ENCODE measurements at places on chromosomes 1 and 21.

DNA sequence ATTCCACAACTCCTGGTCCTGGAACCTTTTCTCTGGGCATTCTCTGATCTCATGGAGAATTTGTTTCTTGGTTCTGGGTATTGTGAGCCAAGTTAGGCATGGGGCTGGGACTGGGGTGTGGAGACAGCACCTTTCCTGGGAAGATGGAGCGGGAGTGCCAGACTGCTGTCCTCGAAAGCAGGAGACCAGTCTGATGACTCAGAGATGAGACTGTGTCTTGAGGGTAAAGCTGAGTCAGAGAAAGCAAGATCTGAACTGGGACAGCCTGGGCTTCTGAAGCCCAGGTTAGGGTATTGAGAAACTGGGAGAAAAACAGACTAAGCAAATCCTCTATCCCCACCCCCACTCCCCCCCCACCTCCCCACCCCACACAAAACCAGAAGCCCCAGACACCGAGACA, 2.2 kb upstream of the KANK4 start:
- no peaks in the 10 kb centered on the region for H3K36me3 ChIP-seq
- H3K27ac ChIP-seq, result no peak overlapping the region
- no peak overlapping the region for H3K4me3 ChIP-seq
- DNase-seq, result no peak
- H3K4me1 ChIP-seq, result peaks cover 7% of the 10 kb centered on the region

DNA sequence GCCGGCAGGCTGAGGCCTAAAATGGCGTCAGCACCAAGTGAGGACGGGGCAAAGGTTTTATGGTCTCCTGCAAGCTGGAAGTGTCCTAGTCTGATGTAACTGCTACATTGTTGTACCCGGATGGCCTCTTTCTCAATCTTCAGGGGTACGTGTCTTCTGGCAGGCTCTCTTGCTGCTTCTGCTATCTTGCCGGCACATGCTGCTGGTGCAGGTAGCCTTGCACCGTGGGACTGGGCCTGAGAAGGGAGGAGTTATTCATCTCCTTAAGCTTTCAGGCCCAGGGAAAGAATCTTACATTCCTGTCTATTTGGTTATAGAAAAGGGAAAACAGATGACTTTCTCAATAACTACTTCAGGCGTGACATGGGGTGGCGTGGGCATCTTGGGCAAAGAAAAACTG, 72.2 kb downstream of the ZNF678 start:
- H3K36me3 ChIP-seq, result no peaks in the 10 kb centered on the region
- no peak for DNase-seq
- no peak overlapping the region for H3K27ac ChIP-seq
- H3K4me3 ChIP-seq, result no peak overlapping the region
- no peaks in the 10 kb centered on the region for H3K27me3 ChIP-seq

- H3K27me3 ChIP-seq, result no peaks in the 10 kb centered on the region
- H3K27ac ChIP-seq, result no peak overlapping the region
- no peak for DNase-seq
- no peaks in the 10 kb centered on the region for H3K36me3 ChIP-seq
- no peak overlapping the region for H3K4me3 ChIP-seq
Observed at GRCh38 chr21:14616380-14617039, 70.4 kb upstream of the SAMSN1 start.

- no peaks in the 10 kb centered on the region for H3K36me3 ChIP-seq
- DNase-seq, result no peak
Observed at GRCh38 chr1:85762804-85763203, 54.6 kb upstream of the ZNHIT6 start.

DNA sequence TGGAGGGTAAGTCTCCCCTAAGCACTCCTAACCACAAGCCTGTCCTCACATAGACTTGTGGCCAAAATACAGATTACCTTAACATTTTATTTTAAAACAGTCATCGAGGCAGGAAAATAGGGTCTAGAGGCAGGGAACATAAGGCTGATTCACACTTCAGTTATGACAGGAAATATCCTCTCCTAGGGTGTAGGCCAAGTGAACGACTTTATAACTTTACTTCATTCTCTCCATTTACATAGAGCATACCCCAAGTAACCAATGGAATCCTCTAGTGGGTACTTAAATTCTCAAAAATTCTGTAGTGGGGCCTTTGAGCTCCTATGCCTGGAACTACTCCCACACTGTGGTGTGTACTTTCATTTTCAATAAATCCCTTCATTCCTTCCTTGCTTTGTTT, 113.0 kb downstream of the WDR3 start:
- H3K4me3 ChIP-seq, result no peak overlapping the region
- no peaks in the 10 kb centered on the region for H3K27me3 ChIP-seq
- no peaks in the 10 kb centered on the region for H3K4me1 ChIP-seq

DNA sequence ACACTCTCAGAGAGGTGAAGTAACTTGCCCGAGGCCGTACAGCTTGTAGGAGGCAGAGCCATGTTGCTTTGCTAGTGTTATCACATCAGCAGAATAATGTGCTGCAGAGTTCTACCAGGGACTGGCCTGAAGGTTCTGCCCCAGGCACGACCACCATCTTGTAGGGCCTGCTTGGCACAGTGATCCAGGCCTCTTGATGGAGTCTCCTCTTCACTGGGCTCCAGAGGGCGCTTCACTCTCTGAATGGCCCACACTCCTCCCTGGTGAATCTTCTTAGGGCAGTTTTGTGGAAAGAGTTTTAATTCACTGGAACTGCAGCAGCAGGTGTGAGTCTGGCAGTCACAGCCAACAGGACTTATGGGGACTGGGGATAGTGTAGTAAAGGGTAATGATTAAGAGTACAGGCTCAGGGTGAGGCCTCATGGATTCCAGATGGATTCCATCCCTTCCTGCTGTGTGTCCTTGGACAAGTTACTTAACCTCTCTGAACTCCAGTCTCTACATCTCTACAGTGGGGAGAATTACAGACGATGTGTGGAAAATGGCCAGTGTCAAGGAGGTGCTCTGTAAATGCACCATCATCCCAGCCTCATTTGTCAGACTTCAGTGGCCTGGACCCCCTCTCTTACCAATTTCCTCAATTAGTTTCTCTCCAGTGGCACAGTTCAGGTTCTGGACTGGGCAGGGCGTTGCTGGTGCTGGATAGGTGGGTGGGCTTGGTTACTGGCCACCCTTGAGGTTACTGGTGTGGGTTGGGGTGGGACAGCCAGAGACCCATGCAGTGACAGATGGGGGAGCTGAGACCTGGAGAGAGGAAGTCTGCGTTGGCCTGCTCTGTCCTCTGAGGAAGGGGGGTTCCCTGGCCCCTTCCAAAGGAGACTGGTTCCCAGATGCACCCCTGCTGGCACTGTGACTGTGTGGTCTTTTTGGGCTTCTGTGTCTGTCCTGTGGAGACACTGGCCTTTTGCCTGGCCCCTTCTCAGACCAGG, 45.9 kb upstream of the CSF3R start:
- no peaks in the 10 kb centered on the region for H3K36me3 ChIP-seq
- no peak overlapping the region for H3K4me3 ChIP-seq
- no peak overlapping the region for H3K27ac ChIP-seq
- no peaks in the 10 kb centered on the region for H3K4me1 ChIP-seq
- H3K27me3 ChIP-seq, result peaks cover 4% of the 10 kb centered on the region

- no peak overlapping the region for H3K4me3 ChIP-seq
- no peaks in the 10 kb centered on the region for H3K4me1 ChIP-seq
- no peaks in the 10 kb centered on the region for H3K36me3 ChIP-seq
- H3K27me3 ChIP-seq, result no peaks in the 10 kb centered on the region
- H3K27ac ChIP-seq, result no peak overlapping the region
Observed at GRCh38 chr1:209355415-209355814, 228.1 kb upstream of the CAMK1G start.

DNA sequence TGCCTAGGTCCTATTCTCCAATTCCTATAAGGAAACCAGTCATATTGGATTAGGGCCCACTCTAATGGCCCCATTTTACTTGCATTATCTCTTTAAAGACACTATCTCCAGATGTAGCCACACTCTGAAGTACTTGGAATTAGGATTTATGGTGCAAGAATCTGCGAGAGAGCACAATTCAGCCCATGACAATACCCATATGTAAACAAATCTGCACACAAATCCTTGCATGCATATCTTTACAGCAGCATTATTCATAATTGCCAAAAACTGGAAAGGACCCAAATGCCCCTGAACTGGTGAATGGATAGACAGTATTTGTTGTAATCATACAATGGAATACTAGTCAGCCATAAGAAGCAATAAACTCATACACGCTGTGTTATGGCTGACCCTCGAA, 229.8 kb upstream of the ADAMTS5 start:
- no peak for DNase-seq
- H3K4me1 ChIP-seq, result no peaks in the 10 kb centered on the region
- H3K27ac ChIP-seq, result no peak overlapping the region
- H3K27me3 ChIP-seq, result no peaks in the 10 kb centered on the region

All from sigmoid colon (tissue), 7 donors.